ENCODE measurements at places on chromosomes 4 and X. TPM values are rescaled to one million over a fixed set of nuclear protein-coding genes. Genes with fewer than 3 reads are reported as not detected.

DNA sequence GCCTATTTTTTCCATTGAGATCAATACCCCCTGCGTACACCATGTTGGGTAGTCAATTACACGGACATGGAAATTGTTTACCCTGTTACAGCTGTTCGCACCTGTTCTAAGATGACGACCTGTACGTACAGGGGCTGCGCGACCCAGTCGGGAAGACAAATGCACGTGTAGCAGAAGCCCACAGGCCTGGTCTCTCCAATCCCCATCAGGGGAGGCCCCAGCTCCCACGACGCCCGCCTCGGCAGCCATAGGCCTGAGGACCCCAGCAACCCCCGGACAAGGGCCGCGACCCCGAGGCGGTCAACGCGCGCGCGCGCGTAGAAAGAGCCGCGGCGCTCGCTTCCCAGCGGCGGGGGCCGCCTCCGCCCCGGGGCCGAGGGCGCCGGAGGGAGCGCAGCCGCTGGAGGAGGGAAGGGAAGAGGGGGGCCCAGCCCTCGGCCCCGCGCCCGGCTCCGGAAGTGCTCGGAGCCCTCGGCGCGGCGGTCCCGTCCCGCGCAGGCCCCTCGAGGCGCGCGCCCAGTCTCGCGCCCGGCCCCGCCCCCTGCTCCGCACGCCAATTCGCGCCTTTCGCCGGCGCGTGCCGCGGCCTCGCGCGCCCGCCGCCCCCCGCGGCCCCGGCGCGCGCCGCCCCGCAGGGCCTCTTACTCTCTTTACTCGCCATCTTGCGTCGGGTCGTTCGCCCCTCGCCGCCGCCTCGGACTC is 618 bp downstream of the RBBP7 start:
- DNase-seq, result no peak

DNA sequence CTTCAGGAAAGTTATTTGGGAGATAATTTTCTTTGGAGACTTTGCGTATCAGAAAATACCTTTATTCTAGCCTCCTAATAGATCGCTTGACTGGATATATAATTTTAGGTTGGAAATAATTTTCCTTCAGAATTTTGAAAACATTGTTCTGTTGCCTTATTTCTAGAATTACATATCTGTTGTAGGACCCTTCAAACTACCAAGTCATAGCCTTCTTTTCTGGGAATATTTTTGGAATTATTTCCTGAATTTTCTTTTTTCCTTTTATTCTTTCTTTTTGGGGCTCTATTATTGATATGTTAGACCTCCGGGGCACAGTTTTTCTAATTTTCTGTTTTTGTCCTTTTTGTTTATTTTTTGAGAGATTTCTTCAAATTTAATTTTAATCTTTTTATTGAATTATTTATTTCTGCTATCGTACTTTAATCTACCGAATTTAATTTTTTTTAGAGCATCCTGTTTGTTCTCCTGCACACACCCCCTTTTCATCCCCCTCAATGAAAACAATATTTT is 100.5 kb downstream of the KDM6A start:
- DNase-seq, result no peak

DNA sequence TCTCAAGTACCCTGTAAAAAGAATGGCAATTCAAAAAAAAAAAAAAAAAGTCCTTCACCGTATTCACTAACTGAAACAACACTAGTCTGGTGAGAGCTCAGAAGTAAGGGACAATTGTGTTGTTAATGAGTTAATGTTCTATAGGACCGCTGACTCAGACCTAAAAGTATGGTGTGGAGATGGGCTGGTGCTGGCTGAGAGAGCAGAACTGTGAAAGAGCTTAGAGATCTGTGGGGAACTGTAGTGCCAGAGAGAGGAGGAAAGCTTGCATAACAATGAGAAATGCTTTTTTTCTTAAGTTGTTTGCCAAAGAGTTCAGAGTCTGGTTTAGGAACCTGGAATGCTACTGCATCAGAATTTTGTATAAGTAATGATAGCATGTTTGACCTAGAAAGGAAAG is 65.1 kb downstream of the LHFPL1 start:
- peak; percentile 36 for DNase-seq

DNA sequence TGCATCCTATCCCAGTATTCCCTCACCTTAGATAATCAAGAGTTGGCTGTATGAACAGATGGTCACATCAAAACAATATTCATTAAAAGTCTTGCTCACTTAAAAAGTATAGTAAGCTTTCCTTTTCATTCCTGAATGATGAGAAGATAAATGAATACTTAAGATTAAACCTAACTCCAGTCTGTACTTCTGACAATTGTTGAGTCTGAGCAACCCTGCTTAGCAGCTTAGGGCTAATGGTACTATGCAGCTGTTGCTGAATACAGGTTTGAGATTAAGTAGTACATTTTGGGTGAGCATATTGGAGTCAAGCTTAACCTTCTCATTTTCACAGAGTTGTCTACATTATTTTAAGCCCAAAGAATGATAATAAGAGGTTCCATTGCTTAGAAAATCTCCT is 121.7 kb upstream of the ETNPPL start:
- no peak for DNase-seq

DNA sequence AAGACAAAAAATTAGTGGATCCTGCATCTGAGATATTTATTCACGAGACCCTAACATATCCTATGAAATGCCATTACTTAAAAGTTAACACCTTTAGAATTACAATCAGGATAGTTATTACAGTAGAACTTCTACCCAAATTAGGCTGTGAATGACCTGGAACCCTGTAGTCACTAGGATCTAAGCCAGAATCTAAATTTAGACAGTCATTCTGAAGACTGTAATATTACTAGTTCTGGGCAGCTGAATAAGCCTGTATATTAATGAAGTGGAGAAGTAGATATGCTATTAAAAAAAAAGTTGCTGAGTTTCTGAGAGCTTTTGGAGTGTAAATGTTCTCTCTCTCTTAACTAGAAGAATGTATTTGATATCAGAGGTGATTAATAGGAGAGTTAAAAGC is 67.0 kb downstream of the FAM13A start:
- DNase-seq, result no peak

DNA sequence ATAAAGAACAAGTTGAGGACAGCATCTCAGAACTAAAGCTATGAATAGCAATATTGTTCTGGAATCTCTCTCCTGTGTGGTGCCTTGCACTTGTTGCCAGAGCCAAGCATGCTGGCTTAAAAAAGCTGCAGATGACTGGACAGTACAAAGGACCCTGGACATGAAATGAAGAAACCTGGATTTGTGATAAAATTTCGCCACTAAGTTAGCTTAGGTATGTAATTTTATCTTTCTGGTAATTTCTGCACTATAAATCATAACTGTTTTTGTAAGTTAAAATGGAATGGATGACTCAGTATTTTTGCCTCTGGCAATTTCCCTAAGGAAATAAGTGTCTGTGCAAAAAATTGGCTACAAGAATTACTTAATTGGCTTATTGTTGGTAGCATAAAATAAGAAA is 317.2 kb downstream of the CAMK2D start:
- DNase-seq, result no peak

DNA sequence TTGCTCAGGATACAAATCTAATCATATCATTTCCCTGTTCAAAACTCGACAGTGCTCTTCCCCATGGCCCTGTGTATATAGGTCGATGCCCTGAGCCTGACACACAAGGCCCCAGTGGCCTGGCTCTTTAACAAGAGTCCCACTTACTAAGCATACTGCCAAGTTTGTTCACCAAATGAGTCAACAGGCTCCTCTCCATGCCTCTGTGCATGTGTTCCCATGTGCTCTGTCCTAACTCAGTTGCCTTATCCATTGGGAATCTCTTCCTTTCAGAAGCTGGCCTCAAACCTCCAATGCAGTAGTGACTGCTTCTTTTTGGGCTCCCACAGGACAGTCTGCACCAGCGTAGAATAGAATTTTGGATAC is 18.9 kb upstream of the CXCR3 start:
- no peak for DNase-seq

DNA sequence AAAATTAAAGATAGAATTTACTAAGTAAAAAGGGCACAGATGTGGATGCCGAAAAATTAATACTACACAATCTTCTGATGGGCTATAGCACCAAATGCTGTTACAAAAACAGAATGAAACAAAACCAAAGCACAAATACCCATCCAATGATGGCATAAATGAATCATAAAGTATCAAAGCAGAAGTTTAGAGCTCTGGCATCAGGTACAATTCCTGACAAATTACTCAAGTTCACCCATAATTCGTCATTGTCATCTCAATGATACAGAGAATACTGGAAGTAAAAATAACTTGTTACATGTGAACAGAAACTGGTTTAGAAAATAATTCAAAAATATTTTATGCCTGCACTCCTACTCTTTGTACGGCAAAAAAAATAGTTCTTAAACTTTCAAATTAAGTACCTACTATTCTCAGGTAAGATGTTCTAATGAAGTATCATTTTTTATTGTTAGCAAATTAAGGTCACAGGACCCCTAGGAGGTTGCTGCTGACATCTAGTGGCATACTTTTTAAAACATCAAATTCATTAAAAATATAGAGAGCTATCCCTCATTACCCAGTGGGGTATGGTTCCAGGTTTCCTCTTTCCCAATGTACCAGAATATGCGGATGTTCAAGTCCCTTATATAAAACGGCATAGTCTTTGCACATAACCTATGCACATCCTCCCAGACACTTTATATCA is 126.1 kb downstream of the INPP4B start:
- no peak for DNase-seq

Gene ZNF630
- total RNA-seq, result 2.2 TPM

Gene HSPA4L
- 4.7 TPM for total RNA-seq

Gene CDKN2AIP
- total RNA-seq, result 14.0 TPM
